ENCODE measurements at places on chromosomes 1 and 21. TPM values are rescaled to one million over a fixed set of nuclear protein-coding genes. Genes with fewer than 3 reads are reported as not detected.

BRDT gene
- total RNA-seq, result not detected

ADPRS gene
- 19.9 TPM for total RNA-seq

MATN1 gene
- not detected for total RNA-seq

CRYBG2 gene
- total RNA-seq, result not detected

DNAJB4 gene
- total RNA-seq, result 15.0 TPM

OR2T11 gene
- total RNA-seq, result not detected

DNA sequence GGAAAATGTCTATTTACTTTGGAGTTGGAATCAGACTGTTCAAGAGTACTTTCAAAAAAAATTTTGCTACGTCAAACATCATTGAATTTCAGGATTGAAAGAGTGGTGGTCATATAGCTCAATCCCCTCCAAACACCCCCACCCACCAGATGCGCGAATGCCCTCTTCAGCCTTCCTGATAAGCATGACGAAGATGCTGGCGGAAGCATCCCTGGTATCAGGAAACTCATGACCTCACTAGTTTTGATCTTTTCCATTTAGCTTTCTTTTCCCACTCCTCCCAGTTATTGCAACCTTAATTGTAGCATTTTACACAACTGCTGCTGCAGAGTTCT is 104.4 kb downstream of the LEPR start:
- H3K27ac ChIP-seq, result peak overlapping the region; percentile 91
- no peaks in the 10 kb centered on the region for H3K36me3 ChIP-seq
- no peaks in the 10 kb centered on the region for H3K27me3 ChIP-seq
- peak overlapping the region; percentile 64 for H3K4me3 ChIP-seq
- DNase-seq, result no peak
- H3K4me1 ChIP-seq, result peaks cover 6% of the 10 kb centered on the region

DNA sequence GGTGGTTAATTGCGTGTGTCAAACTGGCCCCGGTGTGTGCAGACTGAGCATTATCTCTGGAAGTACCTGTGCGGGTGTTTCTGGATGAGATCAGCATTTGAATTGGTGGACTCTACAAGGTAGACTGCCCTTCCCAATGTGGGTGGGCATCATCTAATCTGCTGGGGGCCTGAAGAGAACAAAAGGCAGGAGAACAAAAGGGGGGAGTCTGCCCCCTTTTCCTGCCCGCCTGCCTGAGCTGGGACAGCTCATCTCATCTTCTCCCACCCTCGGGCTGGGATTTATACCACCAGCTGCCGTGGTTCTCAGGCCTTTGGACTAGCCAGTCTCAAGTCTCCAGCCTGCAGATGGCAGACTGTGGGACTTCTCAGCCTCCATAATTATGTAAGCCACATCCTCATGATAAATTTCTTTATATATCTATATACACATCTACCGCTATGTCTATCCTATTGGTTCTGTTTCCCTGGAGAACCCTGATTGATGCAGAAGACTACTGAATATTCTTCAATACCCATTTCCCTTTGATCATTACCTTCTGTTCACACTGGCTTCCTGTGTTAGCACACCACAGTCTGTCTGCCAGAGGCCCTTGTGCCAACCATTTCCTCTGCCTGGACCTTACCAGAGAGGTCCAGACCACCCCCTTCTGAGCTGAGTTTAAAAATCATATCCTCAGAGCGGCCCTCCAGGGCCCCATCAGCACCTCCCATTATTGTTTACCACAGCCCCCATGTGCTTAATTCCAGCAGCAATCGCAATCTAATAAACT is 25.2 kb downstream of the RCAN1 start:
- H3K27me3 ChIP-seq, result no peaks in the 10 kb centered on the region
- H3K27ac ChIP-seq, result no peak overlapping the region
- H3K36me3 ChIP-seq, result no peaks in the 10 kb centered on the region
- no peak for DNase-seq

- no peaks in the 10 kb centered on the region for H3K27me3 ChIP-seq
- no peaks in the 10 kb centered on the region for H3K36me3 ChIP-seq
- H3K4me3 ChIP-seq, result no peak overlapping the region
Measured at GRCh38 chr1:43953361-43953760, 6.6 kb downstream of the IPO13 start.

DNA sequence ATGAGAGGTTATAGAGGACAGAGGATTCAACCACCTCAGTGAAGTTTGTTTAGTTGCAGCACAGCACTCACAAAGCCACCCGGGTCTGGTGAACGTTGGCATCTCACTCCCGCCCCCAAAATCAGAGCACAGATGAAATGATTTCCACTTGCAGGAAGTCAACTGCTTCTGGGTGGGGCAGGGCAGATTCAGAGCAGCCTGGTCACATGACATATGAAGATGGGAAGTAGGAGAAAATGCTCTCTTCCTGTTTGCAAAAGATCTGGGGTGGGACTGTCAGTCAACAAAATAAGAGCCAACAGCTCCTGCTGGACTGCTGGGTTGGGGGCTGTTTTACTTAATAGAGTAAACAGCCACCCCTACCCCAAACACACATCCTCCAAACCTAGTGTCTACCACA is 43.2 kb downstream of the LRRC71 start:
- no peaks in the 10 kb centered on the region for H3K36me3 ChIP-seq
- no peaks in the 10 kb centered on the region for H3K4me1 ChIP-seq
- H3K27me3 ChIP-seq, result no peaks in the 10 kb centered on the region
- no peak overlapping the region for H3K4me3 ChIP-seq
- no peak for DNase-seq
- no peak overlapping the region for H3K27ac ChIP-seq

DNA sequence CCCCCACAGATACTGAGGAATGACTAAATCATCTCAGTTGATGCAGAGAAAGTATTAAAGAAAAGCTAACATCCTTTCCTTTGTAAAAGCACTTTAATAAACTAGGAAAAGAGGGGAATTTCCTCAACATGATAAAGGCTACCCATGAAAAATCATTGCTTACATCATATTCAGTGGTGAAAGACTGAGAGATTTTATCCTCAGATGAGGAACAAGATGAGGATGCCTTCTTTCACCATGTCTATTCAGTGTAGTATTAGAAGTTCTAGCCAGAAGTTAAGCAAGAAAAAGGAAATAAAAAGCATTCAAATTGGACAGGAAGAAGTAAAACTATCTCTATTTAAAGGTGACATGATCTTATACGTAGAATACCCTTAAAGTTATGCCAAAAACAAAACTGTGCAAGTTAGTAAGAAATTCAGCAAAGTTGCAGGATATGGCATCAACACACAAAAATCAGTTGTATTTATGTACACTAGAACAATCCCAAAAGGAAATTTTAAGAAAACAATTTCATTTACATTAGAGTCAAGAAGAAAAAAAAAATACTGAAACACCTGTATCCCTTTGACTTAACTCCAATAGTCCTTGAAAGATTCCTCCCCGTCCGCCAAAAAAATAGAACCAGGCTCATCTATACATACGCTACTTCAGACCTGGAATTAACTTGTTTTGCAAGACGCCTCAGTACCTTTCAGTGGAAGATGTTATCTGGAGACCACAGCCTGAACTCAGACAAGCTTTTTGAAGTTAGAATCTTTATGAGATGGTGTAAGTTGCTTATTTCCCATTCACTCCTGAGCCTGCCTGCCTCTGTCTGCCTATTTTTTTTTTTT is 17.5 kb downstream of the ZMYM4 start:
- no peaks in the 10 kb centered on the region for H3K4me1 ChIP-seq
- H3K4me3 ChIP-seq, result no peak overlapping the region
- H3K36me3 ChIP-seq, result no peaks in the 10 kb centered on the region
- H3K27ac ChIP-seq, result no peak overlapping the region

- no peaks in the 10 kb centered on the region for H3K27me3 ChIP-seq
- H3K27ac ChIP-seq, result no peak overlapping the region
- no peak for DNase-seq
- H3K36me3 ChIP-seq, result no peaks in the 10 kb centered on the region
- H3K4me3 ChIP-seq, result no peak overlapping the region
Measured at GRCh38 chr21:32143241-32143939, 135.5 kb downstream of the MIS18A start.

DNA sequence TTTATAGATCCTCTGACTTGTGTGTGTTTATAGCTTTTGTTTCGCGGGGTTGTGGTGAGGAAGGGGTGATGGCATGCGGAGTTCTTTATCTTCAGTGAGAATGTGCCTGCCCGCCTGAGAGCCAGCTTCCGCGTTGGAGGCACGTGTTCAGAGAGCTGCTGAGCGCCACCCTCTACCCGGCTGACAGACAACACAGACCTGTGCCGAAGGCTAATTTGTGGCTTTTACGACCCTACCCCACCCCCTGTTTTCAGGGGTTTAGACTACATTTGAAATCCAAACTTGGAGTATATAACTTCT is 14.4 kb upstream of the CD101 start:
- no peak overlapping the region for H3K27ac ChIP-seq
- H3K4me1 ChIP-seq, result no peaks in the 10 kb centered on the region
- no peak for DNase-seq

DNA sequence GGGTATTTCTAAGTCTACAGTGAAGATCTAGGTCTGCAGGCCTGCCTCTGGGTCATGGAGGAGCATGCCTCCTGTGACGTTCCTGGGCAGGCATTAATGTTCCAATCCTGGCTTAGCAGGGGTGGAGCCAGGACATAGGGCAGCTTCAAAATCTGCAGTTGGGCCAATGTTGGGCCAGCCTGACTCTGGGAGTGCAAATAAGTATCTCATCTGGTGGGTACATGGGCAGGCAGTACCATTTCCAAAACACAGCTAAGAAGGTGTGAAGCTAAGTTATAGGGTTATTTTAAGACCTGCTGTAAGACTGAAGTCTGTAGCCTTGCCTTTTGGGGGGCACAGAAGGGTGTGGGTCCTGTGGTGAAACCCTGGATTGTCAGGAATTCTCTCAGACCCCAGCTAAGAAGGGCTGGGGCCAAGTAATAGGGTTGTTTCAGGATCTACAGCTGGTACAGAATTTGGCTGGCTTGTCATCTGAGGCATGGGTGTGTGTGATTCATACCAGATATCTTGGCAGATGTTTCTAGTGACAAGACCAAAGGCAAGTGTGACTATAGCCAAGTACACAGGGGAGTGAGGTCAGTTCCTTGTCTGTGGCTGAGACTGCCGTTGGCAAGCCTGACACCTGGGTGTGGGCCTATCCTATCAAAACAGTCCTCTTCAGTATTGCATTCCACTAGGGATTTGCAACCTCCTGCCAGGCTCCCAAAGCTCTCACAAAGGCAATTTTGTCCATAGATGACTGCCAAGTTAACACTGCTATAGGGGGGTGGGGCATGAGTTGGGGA is 468.7 kb upstream of the B3GALT2 start:
- H3K36me3 ChIP-seq, result no peaks in the 10 kb centered on the region
- DNase-seq, result no peak
- no peak overlapping the region for H3K4me3 ChIP-seq
- H3K4me1 ChIP-seq, result no peaks in the 10 kb centered on the region
- no peaks in the 10 kb centered on the region for H3K27me3 ChIP-seq

DNA sequence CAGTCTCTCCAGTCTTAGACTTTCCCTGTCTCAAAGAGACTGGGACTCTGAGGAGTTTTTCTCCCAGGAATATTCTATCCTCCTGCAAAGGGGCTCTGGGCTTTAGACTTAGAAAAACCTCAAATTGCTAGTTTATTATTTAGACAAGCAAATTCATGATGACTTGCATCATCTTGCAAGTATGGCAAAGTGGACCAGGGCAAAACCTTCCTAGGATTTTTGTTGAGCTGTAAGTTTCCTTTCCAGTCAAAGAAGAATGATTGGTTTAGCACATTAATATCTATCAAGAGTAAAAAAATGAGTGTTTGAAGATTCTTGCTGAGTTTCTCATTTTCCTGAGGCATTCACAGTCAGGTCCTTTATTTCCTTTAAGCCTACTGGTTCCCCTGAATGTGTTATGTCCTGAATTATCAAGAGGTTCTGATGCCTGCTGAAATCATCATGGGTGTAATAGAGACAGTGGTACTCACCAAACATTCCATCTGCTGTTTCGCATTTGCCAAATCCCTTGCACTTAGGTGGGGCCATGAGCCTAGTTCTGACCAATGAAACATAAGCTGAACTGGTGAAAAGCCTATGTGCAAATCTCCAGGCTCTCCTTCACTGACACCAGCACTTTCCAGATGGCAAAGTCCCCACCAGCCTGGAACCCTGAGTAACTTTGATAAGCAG is 25.2 kb upstream of the SPAG17 start:
- H3K4me1 ChIP-seq, result no peaks in the 10 kb centered on the region
- no peak for DNase-seq
- no peaks in the 10 kb centered on the region for H3K36me3 ChIP-seq

DNA sequence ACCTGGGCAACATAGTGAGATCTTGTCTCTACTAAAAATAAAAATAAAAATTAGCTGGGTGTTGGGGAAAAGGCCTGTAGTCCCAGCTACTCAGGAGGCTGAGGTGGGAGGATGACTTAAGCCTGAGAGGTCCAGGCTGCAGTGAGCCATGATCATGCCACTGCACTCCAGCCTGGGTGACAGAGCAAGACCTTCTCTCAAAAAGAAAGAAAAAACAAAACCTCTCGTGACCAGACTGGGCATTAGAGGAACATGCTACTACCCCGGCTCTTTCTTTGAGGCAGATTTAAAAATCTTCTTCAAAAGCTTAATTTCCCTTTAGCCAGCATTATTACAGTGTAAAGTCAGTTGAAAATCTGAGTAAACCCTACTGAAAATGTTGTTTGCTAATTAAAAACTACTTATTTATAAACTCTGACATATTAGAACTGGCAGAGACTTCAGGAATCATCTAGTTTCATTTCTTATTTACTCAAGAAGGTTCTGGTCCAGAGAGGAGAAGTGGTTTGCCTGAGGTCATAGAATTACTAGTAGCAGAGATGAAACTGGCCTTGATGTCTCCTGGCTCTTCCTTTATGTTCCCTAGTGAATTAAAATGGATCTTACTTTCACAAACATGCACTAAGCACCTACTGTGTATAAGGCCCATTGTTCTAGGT is 11.6 kb upstream of the ELAVL4 start:
- H3K27me3 ChIP-seq, result no peaks in the 10 kb centered on the region
- no peak overlapping the region for H3K27ac ChIP-seq

GRCh38 chr1:1245817-1246576 is 525 bp downstream of the C1QTNF12 start:
- H3K27ac ChIP-seq, result no peak overlapping the region
- H3K4me3 ChIP-seq, result no peak overlapping the region
- DNase-seq, result no peak
- no peaks in the 10 kb centered on the region for H3K4me1 ChIP-seq
- no peaks in the 10 kb centered on the region for H3K36me3 ChIP-seq

DNA sequence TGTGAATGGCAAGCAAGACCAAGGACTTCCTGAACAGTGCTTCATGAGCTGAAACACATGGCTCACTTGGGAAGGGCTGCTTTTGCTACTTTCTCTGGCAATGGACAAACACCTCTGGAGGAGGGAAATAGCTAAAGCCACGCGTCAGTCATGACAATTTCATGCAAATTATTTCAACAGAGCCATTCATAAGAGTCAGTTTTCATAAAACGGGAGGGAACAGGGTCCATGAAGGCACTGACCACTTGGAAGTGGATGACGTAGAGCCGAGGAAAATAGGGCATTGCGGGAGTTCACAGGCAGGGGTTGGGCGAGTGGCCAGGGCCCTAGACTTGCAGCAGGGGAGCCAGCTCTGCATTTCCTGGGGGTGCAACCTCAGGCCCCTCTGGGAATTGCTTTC is 43.9 kb downstream of the SDC3 start:
- no peaks in the 10 kb centered on the region for H3K4me1 ChIP-seq
- DNase-seq, result no peak
- H3K36me3 ChIP-seq, result no peaks in the 10 kb centered on the region
- H3K4me3 ChIP-seq, result no peak overlapping the region

Measured in right lobe of liver (tissue), 6 donors.